ENCODE measurements at places on chromosomes 3 and 15.
A peak's percentile ranks its signal among the peaks of the same experiment; 100 is the strongest.

- DNase-seq = no peak
Observed at GRCh38 chr3:100266531-100266930, 5.7 kb downstream of the TBC1D23 start.

DNA sequence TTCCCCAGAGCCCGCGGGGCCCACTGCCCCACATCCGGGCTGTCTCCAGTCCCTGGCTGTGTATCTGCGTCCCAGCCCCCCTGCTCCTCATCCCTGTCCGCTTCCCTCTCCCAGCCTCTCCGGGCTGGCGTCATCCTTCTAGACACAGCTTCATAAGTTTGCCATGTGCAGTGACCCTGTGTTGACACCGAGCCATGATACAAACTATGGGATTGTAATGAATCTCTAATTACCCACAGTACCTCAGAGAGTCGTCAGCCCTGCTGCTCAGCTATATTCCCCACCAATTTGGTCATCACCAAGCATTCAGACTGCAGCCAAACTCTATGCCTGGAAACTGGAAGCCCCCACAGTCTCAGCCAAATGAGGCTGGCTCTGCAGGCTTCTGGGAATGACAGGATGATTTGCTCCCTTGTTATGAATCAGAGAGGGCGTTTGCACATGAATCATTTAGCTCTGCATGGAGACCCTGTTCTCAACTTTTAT is 466.1 kb upstream of the ATP11B start:
- no peak for DNase-seq

DNA sequence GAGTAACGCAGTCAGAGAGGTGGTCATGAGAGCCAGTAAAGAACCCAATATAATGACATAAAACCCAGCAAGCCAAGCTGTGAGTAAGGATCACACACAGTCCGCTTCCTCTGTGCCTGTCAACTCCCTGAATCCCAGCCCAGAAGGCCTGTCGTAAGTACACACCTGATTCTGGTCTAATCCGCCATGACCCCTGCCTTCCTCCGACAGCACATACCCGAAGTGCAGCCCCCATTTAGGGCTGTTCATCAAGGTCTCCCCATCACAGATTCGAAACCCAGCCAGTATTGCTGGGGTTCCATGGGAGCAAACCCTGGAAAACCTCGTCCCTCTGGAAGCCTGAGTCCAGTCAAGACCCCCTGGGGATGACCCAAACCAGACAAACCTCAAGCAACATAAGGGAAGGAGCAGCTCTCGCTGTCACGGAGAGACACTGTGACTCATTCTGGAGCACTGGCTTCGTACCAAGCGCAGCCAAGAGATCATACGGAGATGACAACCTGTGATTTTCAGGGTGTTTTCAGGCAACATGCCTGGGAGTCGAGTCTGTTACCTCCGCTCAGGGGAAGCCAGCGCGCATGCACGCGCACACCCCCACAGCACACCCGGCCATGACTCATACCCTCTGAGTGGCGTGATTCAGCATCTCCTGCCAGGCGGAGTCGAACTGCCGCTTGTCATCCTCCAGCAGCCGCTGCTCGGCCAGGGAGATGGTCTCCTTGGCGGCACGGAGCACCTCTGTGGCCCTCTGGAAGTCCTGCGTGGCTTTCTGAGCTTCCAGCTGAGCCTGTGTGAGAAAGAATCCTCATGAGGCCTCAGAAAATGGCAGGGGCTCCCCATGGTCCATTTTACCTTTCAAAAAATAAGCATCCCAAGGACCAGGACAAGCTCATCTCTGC is 63.0 kb downstream of the SH3BP5 start:
- DNase-seq = peak; percentile 82

GRCh38 chr15:85672332-85673084 is 122.2 kb downstream of the KLHL25 start:
- no peak for DNase-seq

- no peak for DNase-seq
Observed at GRCh38 chr3:46460051-46460450, 4.7 kb downstream of the LTF start.

DNA sequence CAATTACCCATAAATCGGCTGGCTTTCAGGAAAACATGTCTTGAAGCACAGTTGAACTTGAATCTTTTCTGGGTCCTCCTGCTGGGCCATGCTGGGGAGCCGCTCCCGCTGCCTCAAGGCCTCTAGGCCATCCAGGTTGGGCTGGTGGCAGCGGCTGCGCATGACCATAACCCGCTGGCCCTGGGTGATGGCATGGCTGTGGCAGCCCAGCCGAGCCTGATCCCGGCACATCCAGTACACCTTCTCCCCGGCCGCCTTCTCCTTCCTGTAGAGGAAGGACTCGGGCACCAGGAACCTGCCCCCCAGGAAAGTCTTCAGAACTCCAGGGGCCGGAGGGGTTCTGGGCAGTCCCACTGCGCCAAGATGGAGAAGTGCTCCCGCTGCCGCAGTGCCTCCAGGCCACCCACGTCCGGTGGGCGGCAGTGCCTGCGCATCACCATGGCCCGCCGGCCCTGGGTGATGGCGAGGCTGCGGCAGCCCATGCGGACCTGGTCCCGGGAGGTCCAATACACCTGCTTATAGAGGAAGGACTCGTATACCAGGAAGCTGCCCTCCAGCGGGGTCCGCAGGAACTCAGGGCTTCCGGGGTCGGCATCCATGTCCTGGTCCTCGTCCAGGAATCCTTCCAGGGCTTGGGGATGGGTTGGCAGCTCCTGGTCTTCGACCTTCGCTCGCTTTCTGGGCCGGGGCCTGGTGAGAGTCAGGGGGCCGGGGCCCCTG is 84.3 kb upstream of the FXR1 start:
- DNase-seq = no peak

DNA sequence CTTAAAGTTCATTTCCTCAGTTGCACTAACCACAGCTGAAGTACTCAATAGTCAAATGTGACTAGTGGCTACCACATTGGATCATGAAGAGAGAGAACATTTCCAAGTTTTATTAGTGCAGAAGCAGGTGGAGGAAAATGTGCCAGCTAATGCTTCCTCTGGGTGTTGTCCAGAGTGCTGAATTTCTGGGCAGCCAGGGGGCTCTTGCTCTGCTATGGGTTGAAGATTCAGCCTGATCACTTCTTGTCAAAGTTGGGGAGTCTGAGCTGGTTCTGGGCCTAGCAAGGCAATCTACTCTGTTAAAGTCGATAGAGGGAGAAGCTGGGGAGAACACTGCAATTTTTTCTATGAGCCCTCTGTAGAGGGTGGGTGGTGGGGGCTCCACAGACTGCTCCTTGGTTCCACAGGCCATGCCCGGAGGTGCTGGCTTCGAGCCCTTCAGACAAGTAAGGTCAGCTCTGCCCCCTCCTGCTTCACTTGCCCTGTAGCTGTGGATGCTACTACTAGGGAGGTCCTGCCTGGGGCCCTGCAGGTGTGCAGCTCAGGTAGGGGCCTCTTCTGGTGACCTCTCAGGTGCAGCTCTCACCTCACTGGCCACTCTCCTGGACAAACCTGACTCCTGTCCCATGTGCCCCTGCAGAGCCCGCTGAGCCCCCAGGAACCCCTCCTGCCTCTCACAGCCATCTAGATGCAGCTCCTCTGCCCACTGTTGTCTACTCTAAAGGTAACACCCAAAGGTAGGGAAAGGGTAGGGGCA is 8.2 kb downstream of the ALG3 start:
- DNase-seq = no peak

GRCh38 chr15:88624156-88624970 is 3.2 kb downstream of the AEN start:
- DNase-seq = peak; percentile 75

GRCh38 chr3:114086356-114086755 is 29.8 kb downstream of the QTRT2 start:
- DNase-seq = no peak
